ENCODE measurements at places on chromosomes 1 and 21. TPM values are rescaled to one million over a fixed set of nuclear protein-coding genes. Genes with fewer than 3 reads are reported as not detected.

DNA sequence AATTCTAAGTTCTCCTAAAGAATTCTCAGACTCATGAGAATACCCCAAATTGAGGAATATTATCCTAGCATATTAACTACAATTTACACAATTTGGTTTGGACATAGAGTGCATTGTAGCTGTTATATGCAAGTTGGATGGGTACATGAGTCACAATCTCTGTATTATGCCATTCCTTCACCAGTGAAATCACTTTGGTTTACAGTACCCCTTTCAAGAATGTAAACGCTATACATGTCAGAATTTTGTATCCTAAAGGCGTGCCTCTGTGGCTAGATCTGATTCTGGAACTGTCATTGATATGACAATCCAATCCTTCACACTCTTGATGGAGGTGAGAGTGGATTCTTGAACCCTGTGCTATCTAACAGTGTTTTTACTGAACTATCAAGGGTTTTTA is 6.7 kb upstream of the IL10RB start:
- DNase-seq, result no peak

- DNase-seq, result no peak
Observed at GRCh38 chr21:38806153-38806941, 618 bp downstream of the ETS2 start.

DNA sequence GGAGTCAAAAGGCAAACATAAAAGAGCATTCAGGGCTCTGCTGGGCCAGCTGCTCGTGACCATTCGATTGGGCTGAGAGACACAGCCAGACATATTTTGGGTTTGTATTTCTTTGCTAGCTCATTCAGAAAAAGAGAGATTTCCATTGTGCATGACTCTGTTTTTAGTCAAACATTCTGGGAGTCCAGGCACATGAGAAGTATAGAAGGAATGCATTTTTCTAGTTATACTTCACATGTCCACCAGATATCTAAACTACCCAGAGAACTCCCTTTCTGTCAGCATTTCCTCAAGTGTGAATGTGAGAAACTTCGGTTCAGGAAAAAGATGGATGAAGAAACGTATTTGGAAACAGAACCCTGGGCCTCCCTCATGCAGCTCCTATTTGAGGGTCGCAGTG is 6.3 kb upstream of the KCNE1 start:
- DNase-seq, result no peak

- no peak for DNase-seq
Observed at GRCh38 chr21:34899302-34899701, 149.8 kb downstream of the RUNX1 start.

- no peak for DNase-seq
Observed at GRCh38 chr1:9520411-9520810, 18.9 kb upstream of the SLC25A33 start.

- DNase-seq, result peak; percentile 98
Observed at GRCh38 chr1:1079408-1080121, 5.5 kb upstream of the RNF223 start.

DNA sequence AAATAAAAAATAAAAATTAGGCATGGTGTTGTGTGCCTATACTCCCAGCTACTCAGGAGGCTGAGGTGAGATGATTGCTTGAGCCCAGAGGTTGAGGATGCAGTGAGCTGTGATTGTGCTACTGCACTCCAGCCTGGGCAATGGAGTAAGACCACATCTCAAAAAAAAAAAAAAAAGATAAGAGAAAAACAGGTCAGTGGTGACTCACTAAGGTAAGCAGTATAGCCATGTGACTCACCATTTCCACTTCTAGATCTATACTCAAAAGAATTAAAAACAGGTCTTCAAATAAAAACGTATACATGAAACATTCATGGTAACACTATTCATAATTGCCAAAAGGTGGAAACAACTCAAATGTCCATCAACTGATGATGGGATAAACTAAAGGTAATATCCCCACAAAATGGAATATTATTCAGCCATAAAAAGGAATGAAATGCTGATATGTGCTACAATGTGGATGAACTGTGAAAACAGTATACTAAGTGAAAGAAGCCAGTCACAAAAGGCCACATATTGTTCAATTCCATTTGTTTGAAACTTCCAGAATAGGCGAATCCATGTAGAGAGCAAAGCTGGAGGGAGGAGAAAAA is 75.1 kb downstream of the ZNF281 start:
- no peak for DNase-seq

DNA sequence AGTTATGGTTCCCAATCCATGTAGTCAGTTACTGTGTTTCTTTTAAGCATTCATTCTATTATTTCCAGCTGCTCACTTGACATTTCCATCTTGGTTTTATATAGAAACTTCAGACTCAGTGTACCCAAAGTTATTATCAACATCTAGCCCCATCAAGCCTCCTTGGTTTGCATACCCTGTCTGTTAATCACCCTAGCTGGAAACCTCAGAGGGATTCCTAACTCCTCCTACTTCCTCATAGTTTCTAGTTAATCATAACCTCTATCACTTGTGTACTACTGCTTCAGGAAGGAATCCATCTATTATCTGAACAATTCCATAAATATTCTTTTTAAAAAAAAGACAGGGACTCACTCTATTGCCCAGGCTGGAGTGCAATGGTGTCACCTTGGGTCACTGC is 293.3 kb downstream of the SDCCAG8 start:
- DNase-seq, result peak; percentile 87

GRCh38 chr1:39277879-39278278 is 73.4 kb downstream of the MACF1 start:
- DNase-seq, result no peak

- no peak for DNase-seq
Observed at GRCh38 chr1:230679825-230680224, 34.1 kb downstream of the AGT start.

DNA sequence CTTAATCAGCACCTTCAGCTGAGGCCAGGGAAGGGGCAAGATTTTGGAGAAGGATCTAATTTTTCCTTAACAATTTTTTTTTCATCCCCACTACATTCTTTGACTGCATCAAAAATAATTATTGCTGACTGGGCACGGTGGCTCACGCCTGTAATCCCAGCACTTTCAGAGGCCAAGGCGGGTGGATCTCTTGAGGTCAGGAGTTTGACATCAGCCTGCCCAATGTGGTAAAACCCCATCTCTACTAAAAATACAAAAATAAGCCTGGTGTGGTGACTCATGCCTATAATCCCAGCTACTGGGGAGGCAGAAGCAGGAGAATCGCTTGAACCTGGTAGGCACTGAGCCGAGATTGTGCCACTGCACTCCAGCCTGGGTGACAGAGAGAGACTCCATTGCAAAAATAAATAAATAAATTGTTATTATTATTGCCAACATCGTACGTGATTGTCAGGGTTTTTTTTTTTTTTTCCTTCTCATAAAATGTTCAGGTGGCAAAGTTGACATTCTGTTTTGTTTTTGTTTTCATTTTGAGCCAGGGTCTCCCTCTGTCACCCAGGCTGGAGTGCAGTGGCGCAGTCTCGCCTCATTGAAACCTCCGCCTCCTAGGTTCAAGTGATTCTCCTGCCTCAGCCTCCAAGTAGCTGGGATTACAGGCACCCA is 37.3 kb upstream of the MORC3 start:
- DNase-seq, result no peak

DNA sequence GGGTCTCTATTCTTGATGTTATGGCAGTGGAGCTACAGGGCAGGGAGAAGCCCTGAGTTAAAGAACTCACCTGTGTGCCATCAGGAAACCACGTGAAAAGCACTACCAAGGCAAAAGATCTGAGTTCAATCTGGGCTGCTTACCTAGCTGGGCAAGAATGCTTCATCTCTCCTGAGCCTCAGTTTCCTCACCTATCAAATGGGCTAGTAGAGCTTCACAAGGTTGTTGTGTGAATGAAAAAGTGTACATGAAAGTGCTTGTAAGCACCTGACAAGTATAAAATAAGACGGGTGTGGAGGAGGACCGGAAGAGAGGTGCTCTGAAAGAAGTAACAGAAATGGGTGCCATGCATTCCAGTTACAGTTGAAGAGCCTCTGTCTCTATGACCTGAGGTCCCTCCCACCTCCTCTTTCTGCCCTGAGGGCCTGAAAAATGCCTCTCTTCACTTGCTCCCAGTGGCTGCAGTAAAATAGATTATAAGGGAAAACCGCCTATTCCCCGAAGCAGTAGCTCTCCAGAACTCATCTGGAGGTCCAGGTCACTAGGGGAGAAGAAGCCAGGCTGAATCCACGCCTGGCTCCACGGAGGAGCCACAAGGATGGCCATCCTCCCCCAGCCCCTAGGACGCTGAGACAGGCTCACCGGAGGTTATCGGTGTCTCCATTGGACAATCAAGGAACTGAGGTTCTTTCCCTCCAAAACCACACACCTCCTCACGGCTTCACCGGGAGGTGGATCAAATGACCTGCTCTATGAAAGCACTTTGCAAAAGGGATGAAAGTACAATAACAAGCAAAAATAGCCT is 1.4 kb downstream of the GPR161 start:
- peak; percentile 58 for DNase-seq

DNA sequence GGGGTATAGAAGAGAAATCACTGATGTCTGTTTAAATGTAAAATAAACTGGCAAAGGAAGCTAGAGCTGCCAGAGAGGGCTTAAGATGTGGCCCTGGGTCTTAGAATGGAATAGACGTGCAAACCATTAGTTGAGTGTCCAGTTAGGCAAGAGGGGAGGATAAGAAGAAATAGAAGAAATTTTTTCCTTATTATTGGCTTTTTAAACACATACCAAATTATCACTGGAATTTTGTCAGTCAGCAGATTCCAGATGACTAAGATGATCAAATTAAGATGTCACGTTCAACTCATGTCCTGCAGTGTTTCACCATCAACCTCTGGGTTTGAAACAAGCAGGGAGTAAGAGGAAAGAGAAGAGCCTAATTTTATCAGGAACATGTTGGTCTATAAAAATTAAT is 71.6 kb upstream of the C1orf21 start:
- no peak for DNase-seq

DNA sequence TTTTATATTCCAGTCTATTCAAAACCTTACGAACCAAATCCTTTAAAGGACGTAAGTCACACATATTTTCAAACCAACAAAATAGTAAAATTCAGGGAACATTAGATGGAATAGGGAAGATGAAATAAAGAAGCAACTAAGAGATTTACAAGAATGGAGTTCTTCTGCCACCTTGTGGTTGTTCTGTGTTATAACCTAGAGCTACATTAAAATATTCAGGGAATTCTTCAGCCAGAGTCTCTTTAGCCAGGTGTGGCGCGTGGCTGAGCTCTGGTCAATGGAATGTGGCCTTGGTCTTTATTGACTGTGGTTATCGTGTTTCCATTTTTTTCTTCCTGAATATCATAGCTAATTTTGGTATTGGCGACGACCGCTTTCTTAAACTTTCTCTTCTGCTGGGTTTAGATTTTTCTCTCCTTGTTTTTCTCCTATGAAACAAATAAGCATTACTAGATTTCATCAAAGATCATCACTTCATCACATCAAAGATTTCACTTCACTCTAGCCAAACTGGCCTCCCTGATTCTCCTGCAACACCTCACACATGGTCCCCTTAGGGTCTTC is 221.3 kb downstream of the MRPL39 start:
- peak; percentile 66 for DNase-seq

DNA sequence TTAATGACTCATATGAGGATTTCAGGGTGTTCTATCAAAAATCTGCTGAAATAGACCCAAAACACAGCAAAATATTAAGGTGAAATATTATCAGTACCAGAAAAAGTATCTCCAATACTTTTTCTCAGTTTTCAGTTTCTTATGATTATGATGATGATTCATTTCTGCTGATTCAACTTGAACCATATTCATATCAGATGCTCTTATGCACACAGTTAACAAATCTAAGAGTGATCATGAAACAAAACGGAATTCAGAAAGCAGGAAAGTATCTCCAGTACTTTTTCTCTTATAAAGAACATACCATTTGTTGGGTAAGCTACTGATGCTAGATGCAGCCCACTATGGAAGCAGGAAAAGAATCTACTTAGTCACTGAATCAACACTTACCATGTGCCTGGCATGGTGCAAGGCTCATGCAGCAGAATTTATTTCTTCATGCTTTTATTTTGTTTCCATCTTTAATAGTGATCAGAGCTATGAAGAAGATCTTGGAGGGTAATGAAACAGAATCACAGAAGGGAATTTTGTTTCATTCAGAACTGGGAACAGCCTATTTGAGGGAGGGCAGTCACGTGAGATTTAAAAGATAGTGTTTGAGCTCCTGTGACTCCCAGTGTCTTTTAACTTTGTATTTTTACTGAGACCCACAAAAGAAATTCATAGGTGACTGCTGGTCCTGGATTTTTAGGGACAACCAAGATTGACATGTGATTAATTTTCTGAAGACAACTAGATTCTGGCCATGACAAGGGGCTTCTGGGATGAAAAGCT is 480.6 kb downstream of the SETD4 start:
- DNase-seq, result no peak

- DNase-seq, result no peak
Observed at GRCh38 chr1:18751425-18751824, 108.0 kb downstream of the TAS1R2 start.

- DNase-seq, result peak; percentile 71
Observed at GRCh38 chr21:38263493-38263892, 6.7 kb downstream of the KCNJ15 start.

DNA sequence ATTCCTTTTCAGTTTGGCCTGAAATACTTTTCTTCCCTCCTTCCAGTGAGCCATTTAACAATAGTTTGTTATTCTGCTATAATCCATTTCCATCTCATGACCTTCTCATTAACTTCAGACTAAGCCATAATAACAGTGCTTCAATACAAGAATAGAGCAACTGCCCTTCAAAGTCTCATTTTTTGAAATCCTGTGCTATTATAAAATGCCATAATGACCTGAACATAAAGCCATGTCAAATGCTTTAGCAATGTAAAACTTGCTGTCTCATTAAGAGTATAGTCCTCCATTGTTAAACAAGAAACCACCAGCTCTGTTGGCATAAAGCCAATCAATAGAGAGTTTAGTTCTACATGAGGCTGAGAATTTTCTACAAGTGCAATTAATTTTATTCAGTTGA is 9.6 kb upstream of the PIGK start:
- DNase-seq, result no peak

GRCh38 chr1:119783354-119784185 is 14.9 kb upstream of the HMGCS2 start:
- no peak for DNase-seq

DYRK3 gene
- 54.8 TPM for total RNA-seq

IL10 gene
- total RNA-seq, result not detected

KPRP gene
- not detected for total RNA-seq

NEXN gene
- 7.7 TPM for total RNA-seq

TNNT2 gene
- total RNA-seq, result not detected

PLA2G5 gene
- 2.9 TPM for total RNA-seq

EPHX1 gene
- 77.2 TPM for total RNA-seq

WNT3A gene
- total RNA-seq, result not detected

LEFTY1 gene
- not detected for total RNA-seq

PCP4 gene
- not detected for total RNA-seq
